Activated naive CD4-positive, alpha-beta T cell treated with anti-CD3 and anti-CD28 coated beads, Interleukin-2, amount 10 ng/mL, durations not matched to agents 7 days and 5 days (primary cell): ENCODE measurements at places on chromosomes 13 and 19.
A peak's percentile ranks its signal among the peaks of the same experiment; 100 is the strongest.

DNA sequence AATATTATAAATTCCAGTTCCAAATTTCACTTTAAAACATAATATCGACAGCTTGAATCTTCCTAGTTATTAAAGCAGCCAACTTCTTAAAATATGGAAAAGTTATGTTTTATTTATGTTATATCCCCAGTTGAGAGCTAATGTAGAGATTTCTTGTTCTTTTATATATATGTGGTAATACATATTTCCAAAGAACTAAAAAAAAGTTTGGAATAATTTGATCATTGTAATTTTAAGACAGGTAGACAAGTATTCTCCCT, 781 bp upstream of the TBC1D4 start:
- DNase-seq: no peak
- H3K27ac ChIP-seq: no peak overlapping the region
- peak overlapping the region; percentile 97 for H3K4me3 ChIP-seq
- peaks cover 71% of the 10 kb centered on the region for H3K27me3 ChIP-seq
- no peaks in the 10 kb centered on the region for H3K36me3 ChIP-seq

DNA sequence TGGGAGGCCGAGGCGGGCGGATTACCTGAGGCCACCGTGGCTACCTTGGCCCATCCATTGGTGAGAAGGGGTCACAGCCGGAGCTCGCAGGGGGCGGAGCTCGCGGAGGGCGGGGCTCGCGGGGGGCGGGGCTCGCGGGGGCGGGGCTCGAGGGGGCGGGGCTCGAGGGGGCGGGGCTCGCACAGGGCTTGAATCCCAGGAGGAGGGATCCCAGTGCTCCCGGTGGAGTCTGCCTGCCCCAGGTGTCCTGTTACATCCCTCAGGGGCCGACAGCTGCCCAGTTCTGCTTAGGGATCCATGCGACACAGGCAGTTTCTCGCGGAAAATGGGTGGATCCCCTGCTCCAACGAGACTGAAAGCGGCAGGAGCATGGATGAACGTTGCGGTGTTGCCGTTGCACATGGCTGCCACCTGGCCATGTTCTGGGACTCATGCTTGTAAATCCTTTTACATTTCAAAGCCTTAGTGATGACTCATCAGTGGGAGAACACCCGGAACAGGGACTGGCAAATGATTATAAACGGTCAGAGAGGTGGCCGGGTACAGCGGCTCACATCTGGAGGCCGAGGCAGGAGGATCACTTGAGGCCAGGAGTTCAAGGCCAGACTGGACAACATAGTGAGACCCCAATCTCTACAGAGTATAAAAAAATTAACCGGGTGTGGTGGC, 25.1 kb downstream of the TMPRSS9 start:
- peaks cover 1% of the 10 kb centered on the region for H3K36me3 ChIP-seq
- H3K4me3 ChIP-seq: no peak overlapping the region
- no peaks in the 10 kb centered on the region for H3K4me1 ChIP-seq
- H3K27ac ChIP-seq: no peak overlapping the region
- H3K27me3 ChIP-seq: peaks cover 35% of the 10 kb centered on the region

- H3K27ac ChIP-seq: no peak overlapping the region
- H3K36me3 ChIP-seq: no peaks in the 10 kb centered on the region
- peak; percentile 60 for DNase-seq
- H3K4me1 ChIP-seq: no peaks in the 10 kb centered on the region
- H3K4me3 ChIP-seq: no peak overlapping the region
- peaks cover 36% of the 10 kb centered on the region for H3K27me3 ChIP-seq
These were observed 46.3 kb downstream of the CCNE1 start for GRCh38 chr19:29858000-29858596.

DNA sequence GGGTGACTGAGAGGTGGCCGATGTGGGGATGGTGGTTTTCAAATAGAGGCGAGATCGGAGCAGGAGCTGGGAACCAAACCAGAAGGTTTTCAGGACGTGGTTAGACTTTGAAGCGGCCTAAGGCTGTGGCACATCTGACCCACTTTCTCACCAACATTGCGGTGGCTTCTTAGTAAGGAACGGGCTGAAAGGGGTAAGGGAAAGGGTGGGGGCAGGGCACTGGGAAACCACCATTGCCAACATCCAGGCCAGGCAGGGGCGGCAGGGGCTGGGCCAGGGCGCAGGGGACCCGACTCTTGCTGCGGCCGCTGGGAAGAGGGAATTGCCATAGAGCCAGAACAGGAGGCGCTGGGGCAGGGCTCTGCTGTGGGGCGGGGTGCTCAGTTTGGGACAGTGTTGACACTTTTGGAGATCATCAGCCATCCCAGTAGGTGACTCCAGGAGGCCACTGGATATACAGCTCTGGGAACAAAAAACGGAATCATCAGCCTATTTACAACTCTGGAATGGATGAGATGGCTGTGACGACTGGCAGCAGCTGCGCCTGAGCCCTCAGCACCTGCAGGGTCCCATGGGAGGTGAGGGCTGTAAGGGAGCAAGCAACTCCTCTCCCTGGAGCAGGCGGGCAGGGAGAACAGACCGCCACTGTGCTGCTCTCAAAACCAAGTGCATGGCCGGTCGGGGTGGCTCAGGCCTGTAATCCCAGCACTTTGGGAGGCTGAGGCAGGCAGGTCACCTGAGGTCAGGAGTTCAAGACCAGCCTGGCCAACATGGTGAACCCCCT, 52.2 kb downstream of the IRS2 start:
- H3K27ac ChIP-seq: no peak overlapping the region
- peaks cover 6% of the 10 kb centered on the region for H3K4me1 ChIP-seq
- no peaks in the 10 kb centered on the region for H3K36me3 ChIP-seq
- H3K27me3 ChIP-seq: peaks cover 13% of the 10 kb centered on the region

- peaks cover 21% of the 10 kb centered on the region for H3K4me1 ChIP-seq
- H3K4me3 ChIP-seq: peak overlapping the region; percentile 77
- H3K27me3 ChIP-seq: peaks cover 49% of the 10 kb centered on the region
- no peaks in the 10 kb centered on the region for H3K36me3 ChIP-seq
- peak overlapping the region; percentile 86 for H3K27ac ChIP-seq
These were observed 56.2 kb downstream of the USPL1 start for GRCh38 chr13:30673669-30674521.
